ENCODE measurements at places on chromosomes 4 and X.
A peak's percentile ranks its signal among the peaks of the same experiment; 100 is the strongest.

- DNase-seq: no peak
Observed at GRCh38 chr4:86506591-86506990, 87.5 kb upstream of the PTPN13 start.

GRCh38 chrX:3548765-3549391 is 164.6 kb downstream of the PRKX start:
- DNase-seq: peak; percentile 37

GRCh38 chr4:26192899-26193869 is 127.6 kb upstream of the RBPJ start:
- no peak for DNase-seq

- DNase-seq: no peak
Observed at GRCh38 chr4:158849681-158850080, 80.9 kb downstream of the FNIP2 start.

DNA sequence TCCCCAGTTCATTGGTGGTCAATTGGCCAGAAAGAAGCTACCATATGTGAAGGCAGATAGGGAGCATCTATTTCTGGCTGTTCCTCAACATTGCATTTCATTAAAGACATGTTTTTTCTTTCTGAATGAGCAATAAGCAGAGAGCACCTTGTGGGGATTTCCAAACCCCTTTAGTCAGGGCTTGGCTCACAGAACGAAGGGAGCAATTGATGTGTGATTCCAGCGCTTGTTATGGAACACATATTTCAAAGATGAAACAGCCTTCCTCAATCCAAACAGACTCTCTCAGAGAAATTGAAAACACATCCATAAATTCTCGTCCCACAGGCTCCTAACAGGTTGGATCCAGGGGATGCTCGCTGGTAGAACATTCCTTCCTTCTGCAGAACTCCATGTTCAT is 84.1 kb downstream of the CLCN4 start:
- no peak for DNase-seq

DNA sequence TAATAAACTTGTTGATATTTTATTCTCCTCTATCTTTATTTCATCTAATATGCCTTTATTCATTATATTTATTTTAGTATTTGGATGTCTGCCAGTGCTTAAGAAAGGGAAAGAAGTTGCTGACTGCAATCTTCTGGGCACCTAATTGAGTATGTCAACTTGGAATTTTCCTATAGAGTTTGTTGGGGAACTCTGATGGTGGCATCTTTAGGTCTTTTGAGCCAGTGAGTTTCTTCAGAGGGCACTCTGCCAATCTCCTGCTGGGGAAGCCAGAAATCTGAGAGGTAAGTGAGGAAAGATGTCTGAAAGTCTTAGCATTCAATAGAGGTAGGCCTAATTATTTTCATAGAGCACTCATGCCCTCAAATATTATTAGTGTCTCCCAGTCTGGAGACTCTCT is 475.0 kb downstream of the GABRG1 start:
- no peak for DNase-seq

DNA sequence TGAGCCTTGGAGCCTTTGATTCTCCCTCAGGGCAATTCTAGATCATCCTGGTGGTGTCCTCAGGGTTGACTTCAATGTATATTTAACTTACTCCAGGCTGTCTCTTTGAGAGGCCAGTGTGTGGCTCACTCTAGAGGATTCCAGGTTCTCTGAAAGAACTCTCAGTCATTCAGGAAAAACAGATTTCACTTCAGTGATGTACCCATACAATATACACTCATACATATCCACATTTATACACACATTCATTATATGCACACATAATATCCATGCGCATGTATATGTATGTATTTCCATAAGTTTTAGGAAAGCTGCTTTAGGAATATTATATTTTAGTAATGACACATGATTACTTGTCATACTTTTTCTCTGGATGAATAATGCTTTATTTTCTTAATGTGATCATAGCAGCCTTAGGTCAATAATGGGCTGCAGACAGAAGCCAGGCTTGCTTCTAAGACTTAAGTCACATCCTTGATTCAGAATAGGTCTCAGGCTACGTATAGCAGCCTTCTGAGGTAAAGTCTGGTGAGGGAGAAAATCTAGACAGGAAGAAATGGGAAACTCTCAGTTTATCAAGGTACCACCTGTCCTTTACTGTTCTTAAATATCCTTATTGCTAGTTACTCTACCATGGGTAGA is 397.0 kb downstream of the GPAT3 start:
- DNase-seq: no peak

DNA sequence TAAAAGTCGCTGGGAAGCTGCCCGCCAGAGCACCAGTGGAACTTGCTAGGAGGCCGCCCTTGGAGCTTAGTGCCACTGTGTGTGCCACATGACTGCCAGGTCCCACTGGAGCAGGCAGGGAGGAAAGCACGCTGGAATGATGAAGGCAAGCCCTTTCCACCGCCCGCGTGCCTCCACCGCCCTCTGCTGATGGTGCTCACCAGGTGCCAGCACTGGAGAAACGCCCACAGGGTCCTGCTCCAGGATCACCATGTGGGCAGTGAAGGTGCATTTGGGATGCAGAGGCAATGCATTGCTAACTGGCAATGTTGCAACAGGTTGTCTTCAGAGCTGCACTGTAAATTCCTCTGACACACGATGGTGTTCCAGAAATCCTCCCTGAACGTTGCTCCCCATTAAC is 76.3 kb downstream of the SHROOM2 start:
- DNase-seq: no peak

All from NCI-H1930 (cell line).